Suppressor macrophage treated with lipopolysaccharide for 1 hour (primary cell): ENCODE measurements at places on chromosomes 4 and X.

DNA sequence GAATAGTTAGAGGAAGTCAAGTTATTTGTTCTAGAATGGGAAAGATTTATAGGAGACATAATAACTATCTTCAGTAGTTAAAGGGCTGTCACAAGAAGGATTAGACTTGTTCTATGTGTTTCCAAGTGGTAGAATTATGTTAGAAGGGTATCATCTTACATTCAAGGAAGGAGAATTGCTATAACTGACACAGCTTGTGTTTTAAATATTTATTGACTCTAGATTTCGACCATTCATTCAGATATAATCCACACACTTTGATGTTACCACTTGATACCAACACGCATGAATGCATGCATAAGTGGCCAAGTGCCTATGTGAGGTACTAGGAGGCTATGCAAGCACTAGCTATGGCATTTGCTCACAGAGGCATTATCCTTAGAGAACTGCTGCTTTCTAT, 122.7 kb downstream of the CCNB3 start:
- DNase-seq, result no peak

DNA sequence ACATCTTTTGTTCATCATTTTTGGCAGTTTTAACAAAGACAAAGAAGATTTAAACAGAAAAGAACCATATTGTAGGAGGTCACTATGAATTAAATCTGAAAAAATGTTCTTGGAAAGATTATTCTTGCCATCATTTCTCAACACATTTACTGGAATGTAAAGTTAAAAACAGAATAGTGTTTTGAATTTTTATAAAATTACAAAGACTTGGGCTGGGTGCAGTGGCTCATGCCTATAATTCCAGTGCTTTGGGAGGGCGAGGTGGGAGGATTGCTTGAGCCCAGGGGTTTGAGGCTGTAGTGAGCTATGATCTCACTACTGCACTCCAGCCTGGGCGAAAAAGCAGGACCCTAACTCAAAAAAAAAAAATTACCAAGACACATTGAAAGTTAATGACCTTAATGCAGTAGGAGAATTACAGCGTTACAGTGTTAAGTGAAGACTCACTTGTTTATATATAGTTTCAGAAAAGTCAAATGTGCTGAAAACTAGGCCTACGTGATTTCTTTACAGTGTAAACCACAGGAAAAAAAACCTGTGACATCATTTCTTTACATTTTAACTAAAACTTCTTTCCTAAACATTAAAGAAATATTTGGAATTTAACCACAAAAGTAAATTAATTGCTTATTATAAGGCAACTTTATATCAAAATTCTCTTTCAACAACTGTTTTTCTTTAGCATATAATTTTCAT, 7.9 kb downstream of the FAM13A start:
- no peak for DNase-seq

DNA sequence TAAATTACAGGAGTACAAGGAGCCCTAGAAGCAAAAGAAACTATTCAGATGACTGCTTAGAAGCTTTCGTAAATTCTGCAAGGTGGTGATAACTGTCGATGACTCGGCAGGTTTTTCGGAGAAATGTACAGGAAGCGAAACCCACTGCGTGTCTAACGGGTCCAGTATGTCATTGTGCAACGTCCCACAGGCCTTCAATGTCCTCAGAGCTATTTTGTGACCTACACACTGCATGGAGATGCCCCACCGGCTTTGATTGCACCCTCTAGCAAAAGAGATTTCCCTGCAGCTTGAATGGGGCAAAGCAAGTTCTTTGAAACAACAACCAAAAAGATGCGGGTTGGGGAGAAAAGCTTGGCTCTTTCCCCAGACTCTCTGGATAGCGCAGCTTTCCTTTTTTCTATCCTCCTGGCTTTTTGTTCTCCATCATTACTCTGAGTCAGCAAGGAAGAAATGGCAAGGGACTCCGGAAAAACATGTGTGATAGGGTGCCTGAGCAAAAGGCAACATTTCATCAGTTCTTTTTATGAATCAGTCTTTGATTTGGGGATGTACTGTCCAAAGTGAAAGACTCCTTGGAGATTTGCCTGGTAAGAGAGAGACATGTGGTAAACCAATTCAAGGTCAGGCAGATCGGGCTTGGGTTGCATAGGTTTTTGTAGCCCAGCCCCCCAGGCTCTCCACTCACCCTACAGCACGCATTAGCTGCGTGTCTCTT, 112.0 kb upstream of the TBL1X start:
- DNase-seq, result peak; percentile 79

DNA sequence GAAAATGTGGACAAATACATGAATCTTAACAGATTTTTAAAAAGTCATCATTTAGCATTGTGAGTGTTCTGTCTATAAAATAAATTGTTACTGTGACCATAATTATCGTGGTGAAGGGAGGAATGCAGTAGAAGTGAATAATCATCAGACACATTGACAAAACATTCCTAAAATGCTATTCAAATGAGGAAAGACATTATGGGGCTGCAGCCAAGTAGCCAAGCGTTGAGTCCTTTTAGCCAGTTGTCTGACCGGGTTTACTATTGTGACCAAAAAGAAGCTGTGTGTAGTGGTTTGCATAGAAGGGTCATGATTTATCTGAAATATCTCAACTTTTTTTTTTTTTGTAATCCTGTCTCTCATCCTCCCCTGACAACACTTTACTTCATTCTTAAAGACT, 19.5 kb downstream of the WWC2 start:
- no peak for DNase-seq

GRCh38 chr4:9811806-9812205, 30.4 kb downstream of the DRD5 start:
- peak; percentile 40 for DNase-seq

DNA sequence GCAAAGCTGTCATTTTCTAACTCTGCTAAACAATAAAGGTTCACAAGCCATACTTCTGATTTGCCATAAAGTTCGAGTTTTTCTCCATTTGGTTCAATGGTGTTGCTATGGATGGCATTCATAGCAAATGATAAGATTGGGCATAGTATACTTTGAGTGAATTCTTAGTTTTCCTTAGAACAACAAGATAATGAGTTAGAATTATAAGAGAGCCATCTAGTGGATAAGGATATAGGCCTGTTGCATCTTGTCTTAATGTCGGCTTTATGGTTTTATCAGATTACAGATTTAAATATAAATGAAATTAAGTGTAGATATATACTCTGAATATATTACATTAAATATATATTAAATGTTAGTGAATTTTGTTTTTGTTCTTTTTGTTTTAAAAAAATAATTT, 644.6 kb downstream of the IL1RAPL1 start:
- DNase-seq, result no peak

DNA sequence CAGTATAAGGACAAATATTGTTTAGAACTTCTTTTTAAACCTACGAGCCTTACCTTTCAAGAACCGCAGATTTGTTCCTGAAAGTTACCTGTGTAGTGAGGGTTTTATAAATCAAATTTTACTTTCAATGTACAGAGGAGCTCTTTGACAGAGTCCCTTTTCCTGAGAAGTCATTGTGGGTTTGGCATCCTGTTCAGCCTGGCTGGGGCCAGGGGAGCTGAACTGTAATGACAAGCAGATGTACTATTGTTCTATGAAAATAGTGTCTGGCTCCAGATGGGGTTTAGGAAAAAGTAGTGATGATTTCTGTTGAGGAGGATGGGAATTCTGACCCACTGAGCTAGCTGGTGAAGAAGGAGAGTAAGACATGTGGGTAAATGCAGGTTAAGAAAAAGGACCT, 196.2 kb upstream of the PGRMC2 start:
- DNase-seq, result no peak

- DNase-seq, result peak; percentile 81
Observed at GRCh38 chr4:40992472-40993295, 221.7 kb downstream of the APBB2 start.

DNA sequence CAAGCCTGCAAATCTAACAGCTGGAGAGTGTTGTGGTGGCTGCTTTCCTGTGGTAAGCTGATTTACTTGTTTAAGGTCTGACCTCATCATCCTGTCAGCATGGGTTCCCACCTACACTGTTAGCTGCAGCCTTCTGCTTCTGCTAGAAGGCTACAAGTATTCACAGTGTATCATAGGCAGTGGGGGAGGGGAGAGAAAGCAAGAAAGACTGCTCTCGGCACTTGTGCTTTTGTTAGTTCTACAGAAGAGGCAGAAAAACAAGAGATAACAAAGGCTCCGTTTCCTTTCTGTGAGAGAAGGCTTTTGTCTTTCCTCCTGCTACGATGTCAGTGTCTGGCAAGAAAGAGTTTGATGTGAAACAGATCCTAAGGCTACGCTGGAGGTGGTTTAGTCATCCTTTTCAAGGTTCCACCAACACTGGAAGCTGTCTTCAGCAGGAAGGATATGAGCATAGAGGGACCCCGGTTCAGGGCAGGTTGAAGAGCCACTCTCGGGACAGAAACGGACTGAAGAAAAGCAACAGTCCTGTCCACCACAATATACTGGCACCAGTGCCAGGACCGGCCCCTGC, at the start of gene KLHL4:
KLHL4 (plus strand) TSS at position 232 of the 571 bp plus-strand sequence; CDS start at position 324, 92 bp downstream.
- DNase-seq, result no peak

DNA sequence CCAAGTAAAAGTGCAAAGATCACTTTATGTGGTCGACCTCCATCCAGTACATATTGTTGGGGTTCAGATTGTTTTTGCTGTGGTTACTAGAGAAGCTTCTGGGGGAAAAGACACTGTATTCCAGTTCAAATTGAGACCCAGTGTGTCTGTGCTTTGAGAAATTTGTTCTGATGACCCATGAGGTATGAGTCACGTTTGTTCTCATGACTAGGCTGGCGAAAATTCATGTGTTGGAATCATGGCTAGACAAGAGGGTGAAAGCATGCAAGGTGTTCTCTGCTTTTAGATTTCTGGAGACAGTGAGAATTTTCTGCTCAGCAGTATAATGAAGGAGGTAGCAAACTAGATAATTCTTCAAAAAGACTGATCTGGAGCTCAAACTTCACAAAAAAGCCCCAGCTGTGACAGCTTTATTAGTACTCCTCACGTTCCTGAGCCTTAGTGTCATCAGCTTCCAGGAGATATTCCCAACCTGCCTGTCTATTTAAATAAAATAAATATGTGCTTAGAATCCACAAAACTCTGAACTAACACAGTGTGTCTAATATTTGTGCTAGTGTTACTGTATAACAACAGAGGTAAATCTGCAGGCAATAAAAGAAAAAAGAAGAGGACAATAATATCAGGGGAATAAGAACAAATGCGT, 24.4 kb upstream of the FAM47B start:
- no peak for DNase-seq

DNA sequence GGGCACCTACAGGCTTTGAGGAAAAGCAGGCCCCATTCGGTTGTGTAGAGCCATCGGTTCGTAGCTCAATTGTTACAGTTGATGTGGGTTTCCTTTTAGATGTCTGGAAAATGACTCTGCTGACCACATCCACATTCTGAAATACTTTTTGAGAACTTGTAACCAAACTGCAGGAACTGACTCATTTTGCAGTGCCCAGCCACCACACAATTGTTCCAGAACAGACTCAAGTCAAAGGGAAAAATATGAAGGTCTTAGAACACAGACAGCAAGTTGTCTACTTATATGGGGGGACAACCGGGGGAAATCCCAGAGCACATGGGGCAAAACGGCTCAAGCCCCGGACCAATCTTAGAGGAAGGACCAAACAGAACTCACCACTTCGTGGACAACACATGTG, 557.6 kb upstream of the DIPK2B start:
- DNase-seq, result peak; percentile 70
